Tibial nerve (tissue), 4 donors: ENCODE measurements at places on chromosomes 12 and 14.
A peak's percentile ranks its signal among the peaks of the same experiment; 100 is the strongest.

GRCh38 chr12:46410495-46410894, 37.9 kb upstream of the SLC38A2 start:
- H3K27ac ChIP-seq: no peak overlapping the region
- no peaks in the 10 kb centered on the region for H3K36me3 ChIP-seq
- DNase-seq: no peak

GRCh38 chr12:120861074-120861795, 42.9 kb downstream of the SPPL3 start:
- no peak for DNase-seq
- peaks cover 9% of the 10 kb centered on the region for H3K4me1 ChIP-seq
- H3K27ac ChIP-seq: no peak overlapping the region
- H3K4me3 ChIP-seq: no peak overlapping the region
- no peaks in the 10 kb centered on the region for H3K27me3 ChIP-seq

DNA sequence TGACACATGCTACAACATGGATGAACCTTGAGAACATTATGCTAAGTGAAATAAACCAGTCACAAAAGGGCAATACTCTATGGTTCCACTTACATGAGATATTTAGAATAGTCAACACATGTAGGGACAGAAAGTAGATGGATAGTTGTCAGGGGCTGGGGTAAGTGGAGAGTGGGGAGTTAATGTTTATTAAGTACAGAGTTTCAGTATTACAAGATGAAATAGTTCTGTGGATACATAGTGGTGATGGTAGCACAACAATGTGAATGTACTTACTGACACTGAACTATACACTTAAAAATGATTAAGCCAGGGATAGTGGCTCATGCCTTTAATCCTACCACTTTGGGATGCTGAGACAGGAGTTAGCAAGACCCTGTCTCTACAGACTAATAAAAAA, 8.7 kb downstream of the NUP107 start:
- H3K36me3 ChIP-seq: no peaks in the 10 kb centered on the region
- H3K27me3 ChIP-seq: no peaks in the 10 kb centered on the region
- no peaks in the 10 kb centered on the region for H3K4me1 ChIP-seq
- no peak overlapping the region for H3K27ac ChIP-seq

GRCh38 chr14:64788706-64789105, 84.5 kb downstream of the PLEKHG3 start:
- no peaks in the 10 kb centered on the region for H3K27me3 ChIP-seq
- H3K27ac ChIP-seq: no peak overlapping the region
- DNase-seq: no peak
- no peak overlapping the region for H3K4me3 ChIP-seq
- H3K36me3 ChIP-seq: no peaks in the 10 kb centered on the region

DNA sequence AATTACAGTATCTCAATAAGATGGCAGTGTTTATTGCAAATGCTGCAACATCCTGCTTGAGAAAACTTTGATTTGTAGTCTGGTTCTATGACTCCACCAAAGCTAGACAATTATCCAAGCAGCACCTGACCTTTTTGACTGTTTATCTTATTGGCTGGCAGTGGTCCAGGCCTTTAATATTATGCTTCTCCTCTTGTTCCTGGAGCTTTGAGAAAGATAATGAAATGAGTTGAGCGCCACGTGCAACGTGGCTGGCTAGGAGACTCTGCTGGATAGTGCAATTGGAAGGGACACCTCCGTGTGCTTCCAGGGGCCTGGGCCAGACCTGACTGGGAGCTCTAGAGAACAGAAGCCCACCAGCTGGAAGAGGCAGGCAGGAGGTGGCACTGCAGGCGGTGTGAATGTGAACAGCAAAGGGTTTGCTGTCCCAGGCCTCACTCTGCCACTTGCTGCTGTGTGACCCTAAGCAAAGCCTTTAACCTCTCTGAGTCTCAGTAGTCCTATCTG, 349.3 kb downstream of the CACNA1C start:
- no peak overlapping the region for H3K27ac ChIP-seq
- DNase-seq: no peak
- no peak overlapping the region for H3K4me3 ChIP-seq
- no peaks in the 10 kb centered on the region for H3K27me3 ChIP-seq
- H3K36me3 ChIP-seq: no peaks in the 10 kb centered on the region

GRCh38 chr12:47077206-47078085, 2.0 kb upstream of the PCED1B start:
- H3K4me3 ChIP-seq: no peak overlapping the region
- H3K4me1 ChIP-seq: no peaks in the 10 kb centered on the region
- H3K27ac ChIP-seq: no peak overlapping the region
- no peak for DNase-seq

DNA sequence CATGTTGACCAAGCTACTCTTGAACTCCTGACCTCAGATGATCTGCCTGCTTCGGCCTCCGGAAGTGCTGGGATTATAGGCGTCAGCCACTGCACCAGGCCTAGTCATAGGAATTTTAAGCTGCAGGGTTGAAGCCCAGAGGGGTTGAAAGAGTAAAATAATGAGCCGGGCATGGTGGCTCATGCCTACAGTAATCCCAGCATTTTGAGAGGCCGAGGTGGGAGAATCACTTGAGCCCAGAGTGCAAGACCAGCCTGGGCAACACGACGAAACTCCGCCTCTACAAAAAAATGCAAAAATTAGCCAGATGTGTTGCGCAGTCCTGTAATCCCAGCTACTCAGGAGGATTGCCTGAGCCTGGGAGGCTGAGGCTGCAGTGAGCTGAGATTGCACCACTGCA, 69.6 kb downstream of the GALNT8 start:
- H3K36me3 ChIP-seq: no peaks in the 10 kb centered on the region
- no peaks in the 10 kb centered on the region for H3K4me1 ChIP-seq
- no peak for DNase-seq
- H3K27me3 ChIP-seq: no peaks in the 10 kb centered on the region
- H3K27ac ChIP-seq: no peak overlapping the region
- H3K4me3 ChIP-seq: no peak overlapping the region

GRCh38 chr12:64890873-64891468, 66.5 kb downstream of the TBC1D30 start:
- H3K4me3 ChIP-seq: no peak overlapping the region
- H3K4me1 ChIP-seq: no peaks in the 10 kb centered on the region
- no peaks in the 10 kb centered on the region for H3K36me3 ChIP-seq
- H3K27me3 ChIP-seq: peaks cover 4% of the 10 kb centered on the region
- H3K27ac ChIP-seq: no peak overlapping the region

DNA sequence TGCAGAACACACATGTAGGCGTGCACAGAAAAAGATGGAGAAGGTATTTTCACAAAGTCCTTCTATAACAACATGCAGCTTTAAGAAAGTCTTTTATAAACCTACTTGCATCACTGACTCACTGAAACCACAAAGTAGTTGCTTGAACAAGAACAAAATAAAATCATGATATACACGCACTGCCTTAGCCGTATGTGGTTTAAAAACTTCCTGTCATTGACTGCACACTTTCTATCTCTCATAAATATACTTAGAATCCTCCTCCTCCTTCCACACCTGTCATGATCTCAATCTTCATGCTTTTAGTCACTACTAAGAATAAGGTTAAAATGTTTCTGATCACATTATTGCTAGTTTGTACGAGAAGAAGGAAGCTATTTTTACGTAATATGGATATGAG, 31.8 kb upstream of the RAD51AP1 start:
- no peaks in the 10 kb centered on the region for H3K36me3 ChIP-seq
- no peak for DNase-seq

DNA sequence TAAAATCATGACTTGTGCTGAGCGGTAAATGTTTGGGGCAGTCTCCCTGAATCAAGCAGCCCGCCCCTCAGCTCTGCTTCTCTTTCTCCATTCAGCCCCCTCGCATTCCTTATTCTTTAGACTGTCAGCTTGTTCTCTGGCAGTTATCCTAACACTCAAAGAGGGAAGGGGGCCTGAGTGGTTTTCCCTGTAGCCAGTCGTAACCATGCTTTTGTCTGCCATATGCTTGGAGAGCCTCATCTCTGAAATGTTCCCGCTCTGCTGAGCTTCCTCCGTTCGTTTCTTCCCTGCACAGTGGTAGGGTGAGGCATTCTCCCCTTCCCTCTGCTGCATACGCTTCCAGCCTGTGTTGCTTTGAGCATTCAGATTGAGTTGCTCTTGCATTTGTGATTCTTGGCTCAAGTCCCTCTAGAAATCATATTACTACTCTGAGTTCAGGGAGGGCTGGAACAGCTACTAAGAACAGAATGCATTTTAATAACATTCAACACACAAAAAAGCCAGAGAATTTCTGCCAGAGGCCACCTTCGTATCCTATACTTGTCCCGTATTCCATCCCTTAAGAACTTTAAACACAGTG, 119.7 kb downstream of the FBXL14 start:
- H3K4me3 ChIP-seq: no peak overlapping the region
- peaks cover 14% of the 10 kb centered on the region for H3K4me1 ChIP-seq
- DNase-seq: no peak
- no peaks in the 10 kb centered on the region for H3K36me3 ChIP-seq
- no peaks in the 10 kb centered on the region for H3K27me3 ChIP-seq

DNA sequence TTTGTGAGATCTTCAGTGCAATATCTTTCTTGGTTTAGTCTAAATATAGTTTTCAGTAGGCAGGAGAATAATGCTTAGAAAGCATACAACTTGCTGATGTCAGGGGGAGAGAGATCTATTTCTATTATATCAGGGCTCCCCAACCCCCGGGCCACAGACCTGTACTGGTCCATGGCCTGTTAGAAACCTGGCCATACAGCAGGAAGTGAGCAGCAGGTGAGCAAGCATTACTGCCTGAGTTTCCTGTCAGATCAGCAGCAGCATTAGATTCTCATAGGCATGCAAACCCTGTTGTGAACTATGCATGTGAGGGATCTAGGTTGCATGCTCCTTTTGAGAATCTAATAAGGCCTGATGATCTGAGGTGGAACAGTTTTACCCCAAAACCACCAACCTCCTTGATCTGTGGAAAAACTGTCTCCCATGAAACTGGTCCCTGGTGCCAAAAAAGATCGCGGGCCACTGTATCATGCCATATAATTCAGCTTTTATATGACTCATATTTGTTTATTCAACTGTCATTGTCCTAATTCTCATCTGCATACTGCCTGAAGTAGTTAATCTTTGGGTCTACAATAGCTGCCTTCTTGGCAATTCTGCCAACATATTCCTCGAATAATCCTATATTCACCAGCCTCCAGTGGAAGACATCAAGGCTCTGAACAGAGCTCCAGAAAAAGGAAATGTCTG, 163.6 kb upstream of the DYRK2 start:
- no peak overlapping the region for H3K27ac ChIP-seq
- no peak for DNase-seq
- no peaks in the 10 kb centered on the region for H3K27me3 ChIP-seq
- no peaks in the 10 kb centered on the region for H3K36me3 ChIP-seq
- H3K4me1 ChIP-seq: peaks cover 12% of the 10 kb centered on the region

GRCh38 chr14:81401420-81402122, 1.4 kb upstream of the STON2 start:
- no peaks in the 10 kb centered on the region for H3K36me3 ChIP-seq
- DNase-seq: peak; percentile 41
- H3K27me3 ChIP-seq: no peaks in the 10 kb centered on the region
- no peak overlapping the region for H3K4me3 ChIP-seq
- peak overlapping the region; percentile 85 for H3K27ac ChIP-seq

GRCh38 chr12:25319233-25319984, 68.7 kb upstream of the KRAS start:
- no peak overlapping the region for H3K27ac ChIP-seq
- no peak overlapping the region for H3K4me3 ChIP-seq
- no peak for DNase-seq
- no peaks in the 10 kb centered on the region for H3K4me1 ChIP-seq

- no peaks in the 10 kb centered on the region for H3K27me3 ChIP-seq
- H3K4me3 ChIP-seq: no peak overlapping the region
- DNase-seq: no peak
- no peak overlapping the region for H3K27ac ChIP-seq
- H3K4me1 ChIP-seq: no peaks in the 10 kb centered on the region
These were observed 6.0 kb downstream of the MMAB start for GRCh38 chr12:109567296-109567695.

- H3K36me3 ChIP-seq: peaks cover 5% of the 10 kb centered on the region
- H3K27ac ChIP-seq: no peak overlapping the region
- H3K4me1 ChIP-seq: no peaks in the 10 kb centered on the region
- H3K27me3 ChIP-seq: no peaks in the 10 kb centered on the region
- peak overlapping the region; percentile 90 for H3K4me3 ChIP-seq
These were observed 1.6 kb upstream of the MANSC4 start for GRCh38 chr12:27781680-27782079.

DNA sequence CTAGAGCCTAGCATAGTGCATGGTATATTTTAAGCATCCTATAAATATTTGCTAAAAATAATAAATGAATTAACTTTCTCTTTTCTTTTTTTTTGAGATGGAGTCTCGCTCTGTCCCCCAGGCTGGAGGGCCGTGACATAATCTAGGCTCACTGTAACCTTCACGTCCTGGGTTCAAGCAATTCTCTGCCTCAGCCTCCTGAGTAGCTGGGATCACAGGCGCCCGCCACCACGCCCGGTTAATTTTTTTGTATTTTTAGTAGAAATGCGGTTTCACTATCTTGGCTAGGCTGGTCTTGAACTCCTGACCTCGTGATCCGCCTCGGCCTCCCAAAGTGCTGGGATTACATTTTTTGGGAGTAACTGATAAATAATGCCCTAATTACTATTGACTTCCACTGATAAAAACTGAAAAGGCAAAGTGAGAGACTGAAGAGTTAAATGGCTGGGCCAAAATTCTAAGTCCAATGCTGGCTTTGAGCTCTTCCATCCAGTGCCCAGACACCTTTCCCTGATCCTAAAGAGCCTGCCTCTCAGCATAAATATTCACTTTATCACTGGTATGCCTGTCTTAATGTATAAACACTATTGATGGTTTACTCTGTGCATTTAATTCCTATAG, 213.0 kb upstream of the KRR1 start:
- H3K4me1 ChIP-seq: peaks cover 22% of the 10 kb centered on the region
- H3K4me3 ChIP-seq: no peak overlapping the region
- DNase-seq: no peak
- H3K36me3 ChIP-seq: no peaks in the 10 kb centered on the region

GRCh38 chr12:56631790-56632700, 1.9 kb upstream of the BAZ2A start:
- H3K4me1 ChIP-seq: peaks cover 50% of the 10 kb centered on the region
- peak overlapping the region; percentile 97 for H3K27ac ChIP-seq
- peak overlapping the region; percentile 80 for H3K4me3 ChIP-seq
- no peaks in the 10 kb centered on the region for H3K36me3 ChIP-seq
- DNase-seq: peak; percentile 48
- no peaks in the 10 kb centered on the region for H3K27me3 ChIP-seq

DNA sequence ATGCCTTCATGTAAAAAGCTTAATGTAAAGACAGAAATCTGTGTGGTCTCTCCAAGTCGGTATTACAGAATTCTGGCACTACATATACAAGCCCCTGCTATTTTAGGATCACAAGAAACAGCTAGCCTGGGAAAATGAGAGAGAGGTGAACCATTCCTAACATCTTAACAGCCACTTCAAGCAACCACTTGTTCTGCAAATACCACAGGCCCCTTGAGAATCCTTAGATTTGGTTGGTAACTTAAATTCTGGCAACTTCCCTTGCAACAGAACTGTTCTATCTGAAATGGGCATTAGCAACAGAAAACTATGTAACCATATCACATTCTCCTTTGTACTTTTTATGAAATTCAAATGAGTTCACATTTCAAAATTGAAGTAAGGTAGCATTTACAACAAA, 68.5 kb downstream of the SPPL3 start:
- no peak overlapping the region for H3K4me3 ChIP-seq
- no peaks in the 10 kb centered on the region for H3K27me3 ChIP-seq
- DNase-seq: no peak
- H3K27ac ChIP-seq: no peak overlapping the region
- H3K4me1 ChIP-seq: peaks cover 27% of the 10 kb centered on the region

GRCh38 chr12:49798934-49799333, 29.3 kb downstream of the NCKAP5L start:
- H3K27ac ChIP-seq: no peak overlapping the region
- DNase-seq: no peak
- peaks cover 17% of the 10 kb centered on the region for H3K36me3 ChIP-seq
- no peak overlapping the region for H3K4me3 ChIP-seq
